COR-L47 (cell line): ENCODE measurements at places on chromosomes 3 and 15.

- DNase-seq, result peak; percentile 83
These were observed 58.5 kb downstream of the ECT2 start for GRCh38 chr3:172808969-172809546.

- DNase-seq, result no peak
These were observed 104.8 kb downstream of the ASB7 start for GRCh38 chr15:100707229-100707628.

DNA sequence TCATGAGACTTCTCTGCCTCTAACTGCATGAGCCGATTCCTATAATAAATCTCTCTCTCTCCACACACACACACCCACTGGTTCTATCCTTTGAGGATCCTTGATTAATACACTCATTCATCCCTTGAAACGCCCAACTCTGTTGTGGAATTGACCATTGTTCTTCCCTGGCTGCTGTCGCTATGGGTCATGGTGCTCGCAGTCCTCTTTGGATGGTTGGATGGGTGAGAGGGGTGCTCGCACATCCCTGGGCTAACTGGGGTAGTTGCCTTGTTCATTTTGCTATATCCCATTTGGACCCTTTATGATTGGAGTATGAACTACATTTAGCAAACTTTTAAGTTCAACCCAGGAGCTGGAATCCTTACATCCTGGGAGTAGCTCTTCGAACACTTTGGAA, 33.9 kb upstream of the MYZAP start:
- no peak for DNase-seq

- DNase-seq, result no peak
These were observed 4.8 kb upstream of the CSRNP1 start for GRCh38 chr3:39158148-39158715.

GRCh38 chr3:194572143-194572789, 61.0 kb downstream of the TMEM44 start:
- DNase-seq, result no peak

GRCh38 chr3:110479731-110480130, 591.9 kb upstream of the NECTIN3 start:
- DNase-seq, result no peak

- no peak for DNase-seq
These were observed 33.1 kb downstream of the HCLS1 start for GRCh38 chr3:121627622-121628021.
